COR-L47 (cell line): ENCODE measurements at places on chromosomes 4 and X.

DNA sequence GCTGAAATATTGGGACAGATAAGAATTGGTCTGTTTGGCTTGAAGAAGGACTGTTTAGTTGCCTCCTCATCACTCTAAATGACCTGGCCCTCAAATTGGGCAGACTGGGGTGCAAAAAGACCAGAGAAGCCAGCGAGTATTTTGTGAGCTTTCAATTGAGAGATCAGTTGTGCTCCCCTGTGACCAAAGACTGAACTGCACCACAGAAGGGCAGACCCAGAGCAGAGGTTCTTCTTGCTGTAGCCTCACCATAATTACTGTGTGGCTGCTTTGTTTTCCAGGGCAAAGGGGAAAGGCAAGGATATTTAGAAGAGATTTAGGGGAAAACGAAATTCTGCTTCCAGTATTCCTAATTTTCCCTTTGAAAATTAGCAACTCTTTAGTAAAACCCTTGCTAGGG is 104.0 kb upstream of the MBNL3 start:
- peak; percentile 8 for DNase-seq

GRCh38 chr4:104625706-104626105 is 131.0 kb upstream of the CXXC4 start:
- DNase-seq, result no peak

DNA sequence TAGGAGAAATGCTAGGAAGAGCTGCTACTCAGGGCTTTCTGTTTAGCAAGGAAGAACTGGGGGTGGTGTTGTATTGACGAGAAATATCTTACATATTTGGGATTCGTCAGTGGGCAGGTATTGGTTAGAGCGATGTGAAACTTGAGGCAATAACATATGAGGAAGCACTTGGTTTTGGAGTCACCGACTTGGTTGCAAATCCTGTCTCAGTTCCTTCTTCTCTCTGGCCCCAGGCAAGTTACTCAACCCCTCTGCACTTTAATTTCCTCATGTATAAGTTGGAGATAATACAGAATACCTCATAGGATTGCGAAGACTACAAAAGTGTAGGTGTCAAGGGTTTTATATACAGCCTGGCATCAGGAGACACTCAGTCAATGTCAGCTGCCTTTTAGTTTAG is 34.1 kb downstream of the GPAT3 start:
- DNase-seq, result no peak

- no peak for DNase-seq
Observed at GRCh38 chr4:177596035-177596434, 153.8 kb upstream of the AGA start.

- DNase-seq, result no peak
Observed at GRCh38 chrX:99750721-99751120, 659.4 kb downstream of the PCDH19 start.

GRCh38 chr4:25448379-25449109 is 71.5 kb downstream of the ANAPC4 start:
- no peak for DNase-seq

- DNase-seq, result no peak
Observed at GRCh38 chr4:21888195-21888976, 60.2 kb downstream of the KCNIP4 start.

DNA sequence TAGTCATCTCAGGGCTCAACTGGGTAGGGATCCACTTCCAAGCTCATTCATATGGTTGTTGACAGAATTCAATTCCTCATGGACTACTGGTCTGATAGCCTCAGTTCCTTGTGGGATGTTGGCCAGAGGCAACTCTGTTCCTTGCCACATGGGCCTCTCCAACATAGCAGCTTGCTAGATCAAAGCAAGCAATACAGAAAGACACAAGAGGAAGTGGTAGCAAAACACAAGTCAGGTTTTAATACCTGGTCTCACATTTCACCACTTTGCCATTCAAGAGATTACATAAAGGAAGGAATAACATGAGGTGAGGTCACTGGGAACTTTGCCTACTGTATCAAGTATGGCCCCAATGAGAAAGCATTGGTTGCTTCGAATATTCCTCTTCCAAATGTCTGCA is 79.2 kb downstream of the PRSS12 start:
- no peak for DNase-seq

- no peak for DNase-seq
Observed at GRCh38 chr4:8194306-8195242, 4.5 kb upstream of the SH3TC1 start.

- no peak for DNase-seq
Observed at GRCh38 chrX:109830157-109830703, 97.2 kb upstream of the ACSL4 start.

DNA sequence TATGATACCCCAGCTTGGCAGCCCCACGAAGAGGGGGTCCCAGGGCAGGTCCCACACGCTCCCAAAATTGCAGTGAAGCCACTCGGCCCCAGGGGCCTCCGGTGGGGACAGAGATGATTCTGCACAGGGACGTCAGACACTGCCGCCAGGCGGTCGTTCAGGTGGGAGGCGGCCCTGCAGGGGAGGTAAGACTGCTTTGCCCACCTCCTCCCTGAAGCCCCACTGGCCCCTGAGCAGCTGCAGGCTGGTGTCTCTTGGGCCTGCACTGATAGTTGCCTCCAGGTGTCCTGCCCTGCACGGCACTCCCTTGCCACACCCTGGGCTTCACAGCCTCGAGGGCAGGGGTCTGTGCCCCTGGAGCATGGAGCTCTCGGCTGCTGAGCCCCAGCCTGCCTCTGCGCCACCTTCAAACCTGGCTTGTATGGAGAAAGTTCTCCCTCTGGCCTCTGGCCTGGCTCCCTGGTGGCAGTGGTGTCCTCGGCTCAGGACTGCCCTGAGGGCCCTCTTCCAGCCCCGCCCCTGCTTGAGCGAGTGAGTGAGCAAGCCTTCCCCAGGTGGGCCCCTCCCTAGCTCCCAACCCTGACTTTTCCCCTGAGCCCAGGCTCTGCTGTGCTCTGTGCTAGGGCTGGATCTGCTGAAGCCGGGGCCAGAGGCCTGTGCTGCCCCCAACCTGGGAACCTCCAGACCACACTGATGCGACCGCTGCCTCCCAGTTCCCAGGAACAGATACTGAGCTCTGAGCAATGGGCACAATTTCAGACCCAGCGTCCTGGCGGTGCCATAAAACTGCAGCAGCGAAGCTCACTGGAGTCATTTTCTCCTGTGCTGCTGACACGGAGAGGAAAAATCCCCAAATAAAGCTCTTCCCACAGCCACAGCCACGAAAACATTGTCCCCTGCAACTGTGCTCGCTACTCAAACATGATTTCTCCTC is 16.1 kb downstream of the ADRA2C start:
- DNase-seq, result no peak

DNA sequence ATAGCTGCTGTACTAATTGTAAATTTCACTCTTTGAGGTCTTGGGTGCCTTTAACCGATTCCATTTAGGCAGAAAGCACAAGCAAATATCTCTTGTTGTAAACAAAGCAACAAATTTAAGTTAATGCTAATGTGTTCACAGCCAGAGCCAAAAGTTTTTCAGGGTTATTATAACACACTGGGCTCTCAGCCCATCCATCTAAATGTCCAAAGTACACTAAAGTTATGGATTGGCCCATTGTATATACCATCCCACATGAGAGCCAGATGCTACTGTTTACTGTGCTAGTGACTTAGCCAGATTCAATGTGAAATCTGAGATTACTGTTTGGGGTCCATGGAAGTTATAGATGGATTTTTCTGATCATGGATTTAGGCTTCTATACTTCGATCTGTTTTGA is 186.7 kb downstream of the LARP7 start:
- DNase-seq, result no peak

DNA sequence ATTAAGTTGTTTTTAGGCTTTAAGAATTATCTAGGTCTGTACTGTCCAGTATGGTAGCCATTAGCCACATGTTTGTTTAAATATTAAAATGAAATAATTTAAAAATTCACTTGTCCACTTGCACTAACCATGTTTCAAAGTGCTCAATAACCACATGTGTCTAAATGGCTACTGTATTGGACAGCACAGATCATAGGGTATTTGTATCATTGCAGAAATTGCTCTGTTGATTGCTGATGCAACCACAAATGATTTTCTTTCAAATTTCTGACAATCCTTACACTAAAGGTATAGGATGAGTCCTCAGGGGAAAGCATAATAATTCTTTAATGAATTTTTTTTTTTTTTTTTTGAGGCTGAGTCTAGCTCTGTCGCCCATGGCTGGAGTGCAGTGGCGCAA is 84.9 kb downstream of the KDM6A start:
- no peak for DNase-seq

GRCh38 chr4:182449930-182450439 is 206.8 kb downstream of the TENM3 start:
- DNase-seq, result no peak

DNA sequence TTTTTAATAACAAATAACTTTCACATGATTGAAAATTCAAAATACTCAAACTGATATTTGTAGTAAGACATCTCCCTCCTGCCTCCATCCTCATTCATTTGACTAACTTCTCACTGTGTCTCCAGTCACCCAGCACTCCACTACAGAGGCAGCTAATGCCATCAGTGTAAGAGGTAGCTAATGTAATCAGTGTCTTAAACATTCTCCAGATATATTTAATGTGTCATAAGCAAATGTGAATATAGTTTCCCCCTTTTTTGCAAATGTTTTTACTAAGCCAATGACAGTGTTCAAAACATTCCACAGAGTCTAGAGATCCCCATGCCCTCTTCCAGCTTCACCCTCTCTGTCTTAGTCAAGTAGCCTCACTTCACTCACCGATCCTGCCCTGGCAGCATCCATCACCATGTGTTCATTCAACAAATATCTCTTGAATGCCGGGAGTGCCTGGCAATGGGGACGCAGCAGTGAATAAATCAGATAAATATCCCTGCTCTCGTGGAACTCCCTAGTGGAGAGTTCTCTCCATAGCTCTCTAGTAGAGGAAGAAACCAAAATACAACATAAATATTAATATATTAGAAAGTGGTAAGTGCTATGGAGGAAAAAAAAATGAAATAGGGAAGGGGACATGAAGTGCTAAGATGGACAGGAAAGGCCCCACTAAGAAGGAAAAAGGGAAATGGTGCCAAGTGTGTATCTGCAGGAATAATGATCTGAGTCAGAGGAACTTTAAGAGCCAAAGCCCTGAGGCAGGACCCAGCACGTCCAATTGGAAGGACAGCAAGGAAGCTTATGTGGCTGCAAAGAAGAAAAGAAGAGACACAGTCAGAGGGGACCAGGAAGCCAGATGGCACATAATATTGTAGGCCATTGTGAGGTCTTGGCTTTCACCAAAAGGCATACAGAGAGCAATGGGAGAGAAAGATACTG is 18.7 kb downstream of the SCFD2 start:
- DNase-seq, result no peak

GRCh38 chr4:108166038-108166437 is 2.7 kb downstream of the LEF1 start:
- DNase-seq, result no peak

- no peak for DNase-seq
Observed at GRCh38 chrX:31545726-31546125, 473.9 kb upstream of the FTHL17 start.

DNA sequence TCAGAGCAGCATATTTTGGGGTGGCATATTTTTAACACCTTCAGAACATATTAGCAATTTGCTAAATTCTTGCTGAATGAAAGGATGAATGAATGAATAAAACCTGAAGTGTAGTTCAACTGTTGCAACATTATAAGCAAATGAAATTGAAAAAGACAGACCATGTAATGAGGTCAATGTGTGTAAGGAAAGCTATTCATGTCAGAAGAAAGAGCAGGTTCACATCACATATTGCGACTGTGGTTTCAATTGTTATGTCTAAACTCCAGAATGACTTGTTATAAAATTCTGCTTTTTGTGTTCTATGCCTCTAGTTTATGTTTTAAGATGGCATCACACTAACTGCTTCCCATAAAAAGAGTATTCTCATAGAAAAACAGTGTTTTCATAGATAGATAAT is 32.9 kb upstream of the DSPP start:
- DNase-seq, result no peak

GRCh38 chrX:7045238-7045955 is 102.1 kb upstream of the STS start:
- no peak for DNase-seq

DNA sequence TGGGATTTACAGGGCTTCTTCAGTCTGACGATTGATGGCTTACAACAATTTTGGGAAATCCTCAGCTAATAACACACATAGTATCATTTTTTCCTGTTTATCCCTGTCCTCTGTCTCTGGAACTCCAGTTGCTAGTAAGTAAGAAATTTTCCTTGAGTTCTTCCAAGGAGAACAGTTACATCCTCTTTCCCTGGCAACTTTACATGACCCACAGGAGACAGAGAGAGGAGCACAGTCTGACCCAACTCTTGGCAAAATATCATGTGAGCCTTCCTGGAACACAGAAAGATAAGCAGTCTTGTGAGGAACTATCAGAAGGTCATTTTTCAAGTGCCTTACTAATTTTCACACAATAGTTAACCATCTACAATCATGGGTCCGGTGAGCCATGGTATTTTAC is 578.7 kb upstream of the PABPC4L start:
- DNase-seq, result no peak
